ENCODE measurements at places on chromosomes 2 and 18.
A peak's percentile ranks its signal among the peaks of the same experiment; 100 is the strongest.

DNA sequence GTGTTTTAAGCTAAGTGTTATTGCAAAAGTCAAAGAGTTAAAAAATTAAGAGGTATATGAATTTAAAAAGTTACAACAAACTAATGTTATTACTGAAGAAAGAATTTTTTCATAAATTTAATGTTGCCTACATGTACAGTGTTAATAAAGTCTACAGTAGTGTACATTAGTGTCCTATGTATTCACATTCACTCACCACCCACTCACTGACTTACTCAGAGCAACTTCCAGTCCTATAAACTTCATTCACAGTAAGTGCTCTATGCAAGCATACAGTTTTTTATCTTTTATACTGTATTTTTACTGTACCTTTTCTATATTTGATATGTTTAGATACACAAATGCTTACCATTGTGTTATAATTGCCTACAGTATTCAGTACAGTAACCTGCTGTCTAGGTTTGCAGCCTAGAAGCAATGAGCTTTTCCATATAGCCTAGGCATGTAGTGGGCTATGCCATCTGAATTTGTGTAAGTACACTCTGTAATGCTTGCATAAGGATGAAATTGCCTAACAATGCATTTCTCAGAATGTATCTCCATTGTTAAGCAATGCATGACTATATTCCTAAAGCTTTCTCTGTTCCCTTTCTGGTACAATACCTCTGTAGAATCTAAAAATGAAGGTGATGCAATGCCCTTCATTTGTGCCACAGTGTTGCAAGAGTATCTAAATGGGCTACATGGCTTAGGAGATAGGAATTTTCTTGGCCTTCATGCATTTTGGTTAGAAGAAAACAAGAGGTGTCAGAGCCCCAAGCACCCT, 370.8 kb upstream of the NT5C1B start:
- no peak for DNase-seq

DNA sequence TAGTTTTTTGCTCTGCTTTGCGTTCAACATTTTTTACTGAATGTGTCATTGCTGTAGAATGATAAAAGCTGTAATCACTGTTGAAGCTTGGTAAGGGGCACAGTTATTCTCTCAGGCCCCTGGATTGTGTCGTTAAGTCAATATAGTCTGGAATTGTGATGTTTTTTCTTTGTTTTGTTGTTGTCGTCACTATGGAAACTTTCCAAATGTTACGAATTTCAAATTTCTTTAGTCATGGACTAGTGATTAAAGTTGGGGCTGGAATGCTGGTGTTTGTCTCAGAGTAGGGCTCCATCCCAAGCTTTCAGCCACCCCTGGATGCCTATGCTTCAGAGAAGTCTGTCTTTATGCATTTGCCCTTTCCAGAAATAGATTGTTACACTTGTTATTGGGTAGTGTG, 287.2 kb downstream of the CDH19 start:
- DNase-seq: no peak

GRCh38 chr18:965921-966758, 61.5 kb downstream of the ADCYAP1 start:
- no peak for DNase-seq

GRCh38 chr2:205198140-205198525, 484.2 kb upstream of the NRP2 start:
- DNase-seq: no peak

DNA sequence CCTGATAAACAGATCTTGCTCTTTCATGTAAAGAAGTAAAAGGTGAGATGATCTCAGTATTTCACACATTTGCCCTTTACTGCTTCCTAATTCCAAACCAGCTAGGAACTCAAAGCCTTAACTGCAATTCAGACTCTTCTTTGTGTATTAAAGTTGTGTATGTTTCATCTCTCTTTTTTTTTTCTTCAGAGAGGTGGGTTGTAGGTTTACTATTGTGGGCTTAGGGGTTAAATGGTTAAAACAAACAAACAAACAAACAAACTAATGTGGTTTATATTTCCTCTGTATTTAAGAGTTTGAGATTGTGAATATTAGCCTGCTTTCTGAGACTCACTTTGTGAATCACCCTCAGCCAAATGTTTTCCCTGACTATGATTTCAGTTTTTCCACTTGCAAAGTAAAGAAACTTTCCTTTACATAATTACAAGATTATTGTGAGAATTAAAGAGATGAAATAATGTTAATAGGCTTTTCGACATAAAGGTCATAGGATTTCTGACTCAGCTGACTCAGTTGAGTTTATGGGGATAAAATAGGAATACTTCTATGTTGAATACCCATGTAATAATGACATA, 2.8 kb downstream of the GULP1 start:
- DNase-seq: no peak

DNA sequence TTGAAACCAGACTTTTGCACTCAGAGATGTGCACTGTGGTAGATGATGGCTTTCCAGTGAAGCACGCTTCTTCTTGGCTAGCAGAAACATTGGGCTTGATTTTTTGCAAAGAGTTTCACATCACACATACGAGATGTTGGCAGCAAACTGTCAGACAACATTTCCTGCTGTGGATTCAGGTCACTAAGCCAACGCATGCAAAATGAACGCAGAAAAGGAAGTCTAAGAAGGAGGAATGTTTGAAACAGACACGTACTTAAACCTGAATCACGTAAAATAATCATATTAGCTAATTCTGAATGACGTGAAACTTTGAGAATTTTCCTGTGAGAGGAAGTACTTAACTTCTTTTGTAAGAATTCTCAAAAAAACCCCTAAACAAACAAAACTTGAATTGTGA, 88.1 kb downstream of the EPB41L3 start:
- DNase-seq: no peak

- DNase-seq: peak; percentile 53
Observed at GRCh38 chr2:215728504-215729065, 284.8 kb downstream of the MREG start.

- no peak for DNase-seq
Observed at GRCh38 chr2:18066066-18066465, 187.6 kb downstream of the KCNS3 start.

DNA sequence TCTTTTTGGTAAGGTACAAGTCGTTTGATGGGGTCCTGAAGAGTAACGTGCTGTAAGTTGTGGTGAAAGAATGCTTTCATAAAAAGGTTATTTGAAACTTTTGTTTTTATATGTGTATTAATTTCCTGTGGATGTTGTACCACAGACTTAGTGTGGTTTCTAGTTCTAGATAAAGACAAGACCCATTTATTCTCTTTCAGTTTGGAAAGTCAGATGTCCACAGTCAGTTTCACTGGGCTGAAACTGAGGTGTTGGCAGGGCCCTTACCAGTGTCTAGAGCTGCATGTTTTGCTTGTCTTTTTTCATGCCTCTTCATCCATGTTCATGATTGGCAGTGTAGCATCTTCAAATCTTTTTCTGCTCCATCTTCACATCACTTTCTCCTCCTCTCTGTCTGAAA, 22.1 kb upstream of the DOCK10 start:
- no peak for DNase-seq

Data from lower lobe of right lung (tissue), 2 donors.